ENCODE measurements at places on chromosomes 7 and 10. TPM values are rescaled to one million over a fixed set of nuclear protein-coding genes. Genes with fewer than 3 reads are reported as not detected.

GRCh38 chr7:114687238-114687637 lies 234.7 kb upstream of the MDFIC start:
- H3K4me3 ChIP-seq = no peak overlapping the region
- no peaks in the 10 kb centered on the region for H3K36me3 ChIP-seq
- no peak overlapping the region for H3K27ac ChIP-seq

GRCh38 chr7:35004531-35005095 lies 32.7 kb downstream of the DPY19L1 start:
- H3K4me1 ChIP-seq = no peaks in the 10 kb centered on the region
- H3K27ac ChIP-seq = no peak overlapping the region
- no peaks in the 10 kb centered on the region for H3K27me3 ChIP-seq
- H3K36me3 ChIP-seq = no peaks in the 10 kb centered on the region
- DNase-seq = no peak
- no peak overlapping the region for H3K4me3 ChIP-seq

- no peaks in the 10 kb centered on the region for H3K27me3 ChIP-seq
- H3K27ac ChIP-seq = no peak overlapping the region
- no peaks in the 10 kb centered on the region for H3K36me3 ChIP-seq
- peaks cover 2% of the 10 kb centered on the region for H3K4me1 ChIP-seq
Measured at GRCh38 chr10:31888442-31888841, 40.2 kb downstream of the ARHGAP12 start.

DNA sequence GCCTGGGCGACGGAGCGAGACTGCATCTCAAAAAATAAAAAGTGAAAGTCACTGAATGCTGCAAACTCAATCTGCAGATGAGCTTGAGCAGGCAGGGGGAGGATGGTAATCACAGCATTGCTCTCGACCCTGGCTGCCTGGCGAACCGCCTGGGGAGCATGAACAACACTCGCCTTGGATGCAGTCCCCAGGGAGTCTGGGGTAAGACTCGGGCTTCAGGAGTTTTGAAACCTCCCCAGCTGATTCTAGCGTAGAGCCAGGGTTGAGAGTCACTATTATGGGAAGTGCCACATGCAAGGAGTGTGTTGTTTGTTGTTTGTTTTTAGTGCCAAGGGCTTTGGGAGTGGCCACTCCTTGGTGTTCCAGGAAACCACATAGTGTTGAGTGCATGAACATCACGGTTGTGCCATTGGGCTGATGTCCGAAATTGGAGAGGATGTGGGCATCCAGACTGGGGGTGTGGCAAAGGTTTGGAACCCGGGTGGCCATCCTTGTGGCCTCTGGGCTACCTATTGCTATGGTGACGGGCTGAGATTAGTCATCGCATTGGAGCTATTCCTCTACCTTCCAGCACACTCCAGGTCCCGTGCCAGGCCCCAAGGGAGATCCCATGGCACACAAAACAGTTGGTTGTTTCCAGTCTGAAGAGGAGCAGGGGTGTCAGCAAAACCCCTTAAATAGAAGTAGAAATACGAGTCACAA lies 92.6 kb downstream of the RGS10 start:
- no peak overlapping the region for H3K4me3 ChIP-seq
- DNase-seq = peak; percentile 80
- no peak overlapping the region for H3K27ac ChIP-seq
- no peaks in the 10 kb centered on the region for H3K27me3 ChIP-seq
- no peaks in the 10 kb centered on the region for H3K36me3 ChIP-seq
- peaks cover 12% of the 10 kb centered on the region for H3K4me1 ChIP-seq

DNA sequence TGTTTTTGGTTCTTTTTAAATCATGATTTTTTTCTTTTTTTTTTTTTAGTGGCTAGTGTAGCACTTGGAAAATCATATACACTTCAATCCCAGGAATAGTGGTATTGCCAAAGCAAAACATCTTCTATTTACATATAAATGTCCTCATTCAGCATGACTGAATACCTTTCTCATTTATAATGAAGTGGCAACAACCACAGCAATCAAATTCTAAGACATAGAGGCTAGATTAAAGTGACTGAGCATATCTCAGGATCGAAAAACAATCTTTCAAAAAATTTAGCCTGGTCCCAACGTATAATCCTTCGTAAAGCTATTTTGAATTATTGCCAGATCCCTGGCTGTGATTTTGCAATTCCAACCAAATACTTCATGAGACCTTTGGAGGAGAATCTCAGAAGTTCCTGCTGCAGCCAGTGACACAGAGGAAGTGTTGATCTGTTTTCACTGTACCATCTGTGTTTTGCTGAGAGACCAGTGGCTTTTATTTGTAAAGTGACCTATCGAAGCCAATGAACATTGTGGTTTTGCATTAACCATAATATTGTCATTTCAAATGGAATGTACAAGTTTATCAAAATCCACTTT lies 29.8 kb upstream of the SP8 start:
- no peaks in the 10 kb centered on the region for H3K27me3 ChIP-seq
- DNase-seq = no peak
- H3K4me1 ChIP-seq = no peaks in the 10 kb centered on the region
- no peaks in the 10 kb centered on the region for H3K36me3 ChIP-seq

DNA sequence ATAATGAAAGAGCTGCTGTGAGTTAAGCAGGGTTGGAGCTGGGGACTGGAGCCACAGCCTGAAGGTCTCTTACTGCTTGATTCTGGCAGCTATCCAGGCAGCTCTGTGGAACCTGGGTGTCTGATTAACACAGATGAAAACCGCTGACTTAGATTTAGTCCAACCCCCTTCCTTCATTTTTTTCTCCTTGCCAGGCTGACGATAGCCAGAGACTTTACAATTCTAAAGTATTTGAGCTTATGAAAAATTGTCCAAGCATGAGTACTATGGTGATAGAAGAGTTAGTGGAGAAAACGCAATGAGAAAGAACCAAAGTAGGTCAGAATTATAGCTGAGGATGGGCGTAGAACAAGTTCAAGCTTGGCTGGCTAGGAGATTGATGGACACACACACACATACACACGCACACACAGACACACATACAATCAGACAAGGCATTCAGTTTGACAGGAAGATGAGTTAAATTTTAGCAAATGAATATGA lies 13.5 kb upstream of the GPR85 start:
- no peaks in the 10 kb centered on the region for H3K4me1 ChIP-seq
- no peaks in the 10 kb centered on the region for H3K36me3 ChIP-seq
- DNase-seq = peak; percentile 25

DNA sequence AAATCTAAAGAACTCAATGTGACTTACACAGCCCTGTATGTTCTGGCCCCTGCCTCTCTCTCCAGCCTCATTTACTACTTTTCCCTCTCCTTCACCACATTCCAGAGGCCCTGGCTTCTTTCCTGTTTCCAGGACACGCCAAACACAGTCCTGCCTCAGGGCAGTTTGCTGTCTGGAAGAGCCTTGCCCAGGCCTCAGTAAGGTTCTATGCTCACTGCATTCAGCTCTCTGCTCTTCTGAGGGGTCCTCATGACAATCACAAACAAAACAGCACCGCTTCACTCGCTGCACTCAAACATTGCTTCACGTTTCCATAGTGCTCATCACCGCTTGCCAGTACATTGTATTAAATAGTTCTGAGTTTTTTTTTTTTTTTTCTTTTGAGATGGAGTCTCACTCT lies 35.1 kb upstream of the GARS1 start:
- H3K4me3 ChIP-seq = no peak overlapping the region
- H3K4me1 ChIP-seq = no peaks in the 10 kb centered on the region
- H3K27me3 ChIP-seq = no peaks in the 10 kb centered on the region
- DNase-seq = no peak
- no peak overlapping the region for H3K27ac ChIP-seq
- no peaks in the 10 kb centered on the region for H3K36me3 ChIP-seq

- H3K27me3 ChIP-seq = peaks cover 3% of the 10 kb centered on the region
- H3K4me1 ChIP-seq = peaks cover 2% of the 10 kb centered on the region
- no peaks in the 10 kb centered on the region for H3K36me3 ChIP-seq
- no peak overlapping the region for H3K4me3 ChIP-seq
- H3K27ac ChIP-seq = no peak overlapping the region
- DNase-seq = no peak
Measured at GRCh38 chr10:100736809-100737354, 8.5 kb upstream of the PAX2 start.

DNA sequence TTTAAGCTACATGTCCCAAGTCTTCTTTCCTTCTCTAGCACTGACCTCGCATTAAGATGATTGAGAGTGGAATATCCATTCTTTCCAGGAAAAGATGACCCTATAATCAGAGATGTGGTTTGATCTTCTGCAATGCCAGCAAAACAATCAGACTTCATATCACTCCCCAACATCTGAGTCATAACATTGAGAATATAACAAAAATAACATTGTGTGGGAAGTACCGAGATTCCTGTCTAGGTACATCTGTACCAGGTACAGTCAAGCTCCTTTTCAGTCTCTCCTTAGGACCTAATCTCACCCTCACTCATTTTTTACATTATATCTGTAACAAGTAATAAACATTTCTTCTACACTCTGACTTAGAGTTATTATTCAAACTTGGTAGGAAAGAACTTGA lies 201.6 kb downstream of the LRRTM3 start:
- no peak for DNase-seq
- no peak overlapping the region for H3K27ac ChIP-seq
- no peaks in the 10 kb centered on the region for H3K4me1 ChIP-seq
- no peaks in the 10 kb centered on the region for H3K27me3 ChIP-seq
- H3K36me3 ChIP-seq = no peaks in the 10 kb centered on the region

DNA sequence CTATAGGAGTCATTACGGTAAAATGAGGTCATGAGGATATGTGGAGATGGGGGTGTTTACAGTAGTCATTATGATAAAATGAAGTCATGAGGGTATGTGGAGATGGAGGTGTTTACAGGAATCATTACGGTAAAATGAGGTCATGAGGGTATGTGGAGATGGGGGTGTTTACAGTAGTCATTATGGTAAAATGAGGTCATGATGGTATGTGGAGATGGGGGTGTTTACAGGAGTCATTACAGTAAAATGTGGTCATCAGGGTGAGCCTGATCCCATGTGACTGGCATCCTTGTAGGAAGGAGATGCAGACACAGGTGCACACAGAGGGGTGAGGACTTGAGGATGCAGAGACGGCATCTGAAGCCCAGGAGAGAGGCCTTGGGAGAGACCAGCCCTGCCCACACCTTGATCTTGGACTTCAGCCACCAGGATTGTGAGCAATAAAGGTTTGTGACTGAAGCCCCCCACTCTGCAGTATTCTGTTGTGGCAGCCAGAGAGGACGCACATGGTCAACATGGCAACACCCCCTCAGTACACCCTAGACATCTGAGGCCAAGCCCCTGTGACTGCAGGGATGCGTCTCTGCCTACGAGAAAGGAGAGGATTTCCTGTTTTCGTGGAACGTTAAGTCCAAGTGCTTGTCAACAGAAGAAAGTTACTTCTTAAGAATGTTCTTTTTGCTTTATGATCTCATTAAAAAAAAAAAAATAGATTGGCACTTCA lies 544.4 kb downstream of the DNAJB6 start:
- H3K27me3 ChIP-seq = no peaks in the 10 kb centered on the region
- DNase-seq = no peak
- no peak overlapping the region for H3K27ac ChIP-seq
- H3K36me3 ChIP-seq = no peaks in the 10 kb centered on the region
- no peak overlapping the region for H3K4me3 ChIP-seq
- no peaks in the 10 kb centered on the region for H3K4me1 ChIP-seq

The LRRC72 gene
- not detected for total RNA-seq

The LRRD1 gene
- total RNA-seq = 0.11 TPM

The UCMA gene
- not detected for total RNA-seq

The MEOX2 gene
- 3.6 TPM for total RNA-seq

The ENO4 gene
- 1.9 TPM for total RNA-seq

Data from ovary (tissue), 10 donors.